ENCODE measurements at places on chromosomes 11 and 22.

DNA sequence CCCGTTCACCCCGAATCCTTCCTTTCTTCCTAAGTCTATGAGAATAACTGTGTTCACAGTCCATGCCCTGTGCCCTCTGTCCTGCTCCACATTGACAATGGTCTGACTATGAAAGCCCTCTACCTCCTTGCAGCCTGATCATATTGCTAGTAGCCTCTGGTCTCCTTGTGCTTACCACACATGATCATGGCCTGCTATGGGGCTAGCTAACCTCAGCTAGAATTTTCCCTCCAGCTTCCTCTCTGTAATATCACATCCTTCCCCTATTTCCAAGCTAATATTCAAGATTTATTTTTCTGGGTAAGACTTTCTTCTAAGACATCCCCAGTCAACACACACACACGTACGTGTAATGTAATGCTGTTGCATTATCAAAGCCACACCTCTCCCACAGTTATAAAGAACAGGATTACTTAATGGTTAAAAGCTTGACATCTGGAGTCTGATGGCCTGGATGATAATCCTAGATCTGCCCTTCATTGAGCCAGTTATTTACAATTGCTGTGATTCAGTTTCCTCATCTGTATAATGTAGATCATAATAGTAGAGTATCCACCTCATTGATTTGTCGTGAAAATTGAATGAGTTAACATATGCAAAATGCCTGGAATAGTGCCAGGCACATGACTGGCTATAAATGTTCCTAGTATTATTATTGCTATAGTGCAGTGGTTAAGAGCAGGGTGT, 214.4 kb upstream of the BLID start:
- DNase-seq: no peak

- DNase-seq: peak; percentile 63
Measured at GRCh38 chr11:103803062-103803461, 233.4 kb upstream of the DDI1 start.

DNA sequence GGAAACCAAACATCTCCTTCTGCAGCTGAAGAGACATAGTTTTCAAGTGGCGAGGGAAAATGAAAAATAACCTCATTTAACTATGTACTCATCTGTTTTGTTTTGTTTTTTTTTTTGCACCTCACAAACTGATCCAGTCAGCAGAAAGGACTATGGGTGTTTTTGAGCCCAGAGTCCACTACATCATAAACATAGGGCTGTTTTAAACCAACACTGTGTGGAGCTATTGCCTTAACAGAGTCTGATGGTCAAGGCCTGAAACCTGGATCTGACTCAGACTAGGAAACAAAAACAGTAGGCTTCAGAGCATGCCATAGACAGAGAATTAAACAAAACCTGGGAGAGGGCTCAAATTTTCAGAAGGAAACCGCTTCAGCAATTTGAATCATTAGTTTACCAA, 99.3 kb upstream of the FSHB start:
- DNase-seq: no peak

- no peak for DNase-seq
Measured at GRCh38 chr11:94546886-94547285, 3.2 kb downstream of the FUT4 start.

- DNase-seq: peak; percentile 13
Measured at GRCh38 chr11:32852207-32852606, 22.5 kb downstream of the PRRG4 start.

DNA sequence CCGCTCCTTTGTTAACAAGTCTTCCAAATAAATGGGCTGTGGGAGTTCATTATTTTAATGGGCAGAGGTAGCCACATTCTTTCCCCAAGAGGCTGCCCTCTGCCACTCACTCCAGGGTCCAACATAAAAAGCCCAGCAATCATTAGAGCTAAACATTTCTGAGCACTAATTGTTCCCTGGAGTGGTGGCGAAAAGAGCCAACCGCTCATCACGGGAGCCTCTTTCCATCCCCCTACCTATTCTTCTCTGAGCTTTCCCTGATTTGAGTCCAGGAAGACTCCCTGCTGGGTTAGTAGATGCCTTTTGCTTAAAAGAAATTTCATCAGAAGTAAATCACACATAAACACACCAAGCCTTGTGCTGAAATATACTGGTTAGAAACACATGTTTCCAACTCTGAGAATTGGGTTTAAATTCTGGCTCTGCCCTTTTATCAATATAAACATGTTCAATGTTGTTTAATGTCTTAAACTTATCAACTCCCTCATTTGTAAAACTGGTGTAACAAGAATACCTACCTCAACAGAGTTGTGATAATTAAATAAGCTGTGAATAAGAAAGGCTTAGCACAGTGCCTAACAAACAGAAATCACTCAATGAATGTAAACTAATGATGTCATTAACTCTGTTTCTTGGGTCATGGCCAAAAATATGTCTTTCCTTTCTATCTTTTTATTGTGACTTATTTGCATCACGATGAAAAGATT, at the start of gene OR5A2:
Gene OR5A2 (minus strand): TSS at position 53 of the 707 bp plus-strand sequence. CDS start 3,460 bp downstream, outside the sequence.
- DNase-seq: no peak

- no peak for DNase-seq
Measured at GRCh38 chr11:35598254-35599125, 19.8 kb upstream of the FJX1 start.

- no peak for DNase-seq
Measured at GRCh38 chr11:117744471-117745150, 52.4 kb downstream of the DSCAML1 start.
